ENCODE measurements at places on chromosomes 16 and 17. TPM values are rescaled to one million over a fixed set of nuclear protein-coding genes. Genes with fewer than 3 reads are reported as not detected.

Gene TLCD2
- total RNA-seq, result 2.5 TPM

Gene SPNS2
- not detected for total RNA-seq

Gene CDH8
- total RNA-seq, result 0.42 TPM

Gene CCL16
- total RNA-seq, result not detected

Gene KRT33B
- total RNA-seq, result not detected

Gene C16orf74
- total RNA-seq, result 62.6 TPM

- DNase-seq, result peak; percentile 4
Measured at GRCh38 chr16:72247821-72248253, 75.9 kb upstream of the PMFBP1 start.

DNA sequence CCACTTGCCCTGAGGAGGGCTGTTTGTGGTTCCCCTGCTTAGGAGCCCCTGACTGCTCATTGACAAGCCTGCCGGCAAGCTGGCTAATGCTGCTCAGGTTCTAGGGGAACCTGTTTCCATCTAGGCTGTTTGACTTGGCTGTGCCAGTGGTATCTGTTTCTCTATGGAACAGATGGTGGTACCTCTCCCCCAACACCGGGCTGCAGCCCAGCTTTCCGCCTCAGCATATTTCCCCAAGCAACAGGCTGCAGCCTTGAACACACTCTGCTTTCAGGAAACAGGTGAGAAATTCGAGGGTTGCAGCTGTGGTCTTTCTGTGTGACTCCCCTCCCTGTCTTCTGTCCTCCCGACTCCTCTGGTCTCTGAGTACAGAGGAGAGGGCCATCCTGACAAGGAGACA is 132.3 kb downstream of the TMEM132E start:
- DNase-seq, result no peak

DNA sequence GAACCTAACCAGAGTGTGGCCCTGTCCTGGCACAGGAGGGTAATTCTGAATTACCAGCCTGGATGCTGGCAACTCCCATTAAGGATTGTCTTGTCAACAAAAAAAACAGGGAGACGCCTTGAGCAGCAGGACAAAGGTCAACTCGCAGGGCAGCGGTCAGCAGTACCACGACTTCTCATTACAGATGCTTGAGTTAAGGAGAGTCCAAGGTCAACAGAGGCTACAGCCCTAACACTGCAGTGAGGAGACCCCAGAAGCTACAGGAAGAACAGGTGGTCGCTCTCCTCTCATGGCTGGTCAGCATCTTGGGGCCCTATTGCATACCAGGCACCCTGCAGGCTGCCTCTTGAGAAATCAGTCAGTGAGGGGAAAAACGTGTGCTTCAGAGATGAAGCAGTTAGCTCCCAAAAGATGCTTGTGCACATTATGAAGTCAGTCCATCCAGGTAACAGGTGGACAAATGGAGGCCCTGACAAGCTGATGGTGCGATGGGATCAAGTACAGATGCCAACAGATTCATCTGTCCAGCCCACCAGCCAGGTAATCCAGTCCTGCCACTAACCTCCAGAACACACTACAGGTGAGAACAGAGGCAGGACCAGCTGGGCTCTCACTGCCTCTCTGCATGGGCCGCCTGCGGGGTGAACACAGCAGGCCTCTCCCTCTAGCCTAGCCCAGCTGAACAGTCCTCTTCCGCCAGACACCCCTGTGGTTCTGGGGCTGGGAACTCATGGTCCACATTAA is 4.2 kb downstream of the CSNK1D start:
- DNase-seq, result no peak

DNA sequence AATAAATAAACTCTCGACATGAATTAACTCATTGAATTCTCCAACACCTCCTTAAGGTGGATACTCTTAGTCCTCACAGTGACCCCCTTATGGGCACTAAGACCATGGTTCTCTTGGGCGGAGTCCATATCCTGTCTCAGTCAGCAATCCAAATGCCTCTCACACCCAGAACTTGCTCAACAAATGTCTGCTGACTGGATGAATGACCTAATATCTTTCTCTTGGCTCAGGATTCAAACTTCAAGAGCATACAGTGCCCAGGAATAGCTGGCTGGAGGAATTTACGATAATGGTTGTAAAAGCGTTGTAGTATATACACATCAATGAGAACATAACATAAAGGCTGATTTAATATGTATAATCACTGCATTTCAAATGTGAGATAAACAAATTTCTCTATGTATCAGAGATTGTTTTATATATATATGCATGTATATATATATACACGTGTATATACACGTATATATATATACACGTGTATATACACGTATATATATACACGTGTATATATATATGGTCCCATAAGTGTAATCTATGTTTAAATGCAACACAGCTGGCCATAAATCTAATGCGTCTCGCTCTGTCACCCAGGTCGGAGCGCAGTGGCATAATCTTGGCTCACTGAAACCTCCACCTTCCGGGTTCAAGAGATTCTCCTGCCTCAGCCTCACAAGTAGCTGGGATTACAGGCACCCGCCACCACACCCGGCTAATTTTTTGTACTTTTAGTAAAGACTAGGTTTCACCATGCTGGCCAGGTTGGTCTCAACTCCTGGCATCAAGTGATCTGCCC is 6.5 kb upstream of the UBB start:
- peak; percentile 87 for DNase-seq

- peak; percentile 94 for DNase-seq
Measured at GRCh38 chr16:74743668-74744299, 30.8 kb downstream of the FA2H start.

- DNase-seq, result peak; percentile 47
Measured at GRCh38 chr17:59840329-59841090, 52.2 kb downstream of the TUBD1 start.

GRCh38 chr17:74870512-74870911 is 2.3 kb downstream of the FDXR start:
- peak; percentile 46 for DNase-seq

- no peak for DNase-seq
Measured at GRCh38 chr17:78371056-78371455, 7.4 kb upstream of the PGS1 start.

DNA sequence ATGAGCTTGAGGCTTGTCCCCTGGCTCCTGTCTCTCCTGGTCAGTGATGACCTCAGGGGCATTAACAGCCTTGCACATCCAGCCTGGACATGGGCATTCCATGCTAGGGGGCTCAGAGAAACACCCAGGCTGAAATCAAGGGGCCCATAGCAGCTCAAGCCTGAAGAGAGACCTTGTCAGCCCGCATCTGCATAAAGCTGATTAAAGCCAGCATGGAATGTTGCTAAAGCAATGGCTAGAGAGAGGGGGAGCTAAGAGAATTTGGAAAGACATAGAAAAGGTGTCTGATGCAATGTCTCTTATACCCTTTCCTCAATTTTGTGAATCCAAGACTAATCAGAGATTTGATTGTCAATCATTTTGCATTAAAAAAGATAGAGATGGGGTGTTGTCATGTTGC is 51.4 kb upstream of the WSCD1 start:
- no peak for DNase-seq

- DNase-seq, result peak; percentile 82
Measured at GRCh38 chr17:19647697-19648474, 665 bp upstream of the ALDH3A2 start.

- DNase-seq, result no peak
Measured at GRCh38 chr16:28556914-28557320, 3.2 kb downstream of the SGF29 start.

DNA sequence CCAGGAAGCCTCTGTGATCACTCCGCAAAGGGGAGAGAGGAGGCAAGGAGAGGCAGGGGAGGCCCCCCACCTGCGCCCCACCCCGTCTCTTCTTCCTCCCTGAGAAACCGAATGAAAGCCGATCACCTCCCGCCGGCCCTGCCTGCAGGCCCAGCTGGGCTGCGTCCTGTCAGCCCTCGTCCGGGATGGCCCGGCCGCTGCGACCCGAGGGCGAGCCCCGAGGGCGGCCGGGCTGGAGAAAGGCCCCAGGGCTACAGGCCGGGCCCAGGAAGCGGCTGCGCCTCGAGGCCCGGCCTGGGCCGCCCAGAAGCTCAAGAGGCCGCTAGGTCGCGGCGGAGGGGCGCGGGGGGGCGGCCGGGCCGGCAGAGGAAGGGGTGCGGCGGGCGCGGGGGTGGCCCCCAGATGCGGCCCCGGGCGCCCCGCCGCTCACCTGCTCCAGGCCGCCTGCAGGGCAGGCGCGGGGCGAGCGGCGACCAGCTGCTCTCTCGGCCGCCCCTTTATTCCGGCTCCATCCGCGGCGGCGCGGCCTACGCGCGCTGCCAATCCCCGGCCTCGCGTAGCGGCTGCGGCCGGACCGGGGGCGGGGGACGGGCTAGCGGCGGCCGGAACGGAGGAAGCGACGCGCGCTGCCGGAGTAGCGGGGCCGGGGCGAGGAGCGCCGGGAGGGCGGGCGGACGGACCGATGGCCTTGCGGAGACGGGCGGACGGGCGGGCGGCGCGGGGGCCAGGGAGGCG is at the start of gene ZNF319:
Gene ZNF319, minus strand, starts transcription at position 702 of the 735 bp plus-strand sequence. CDS start 2,407 bp downstream, outside the sequence.
- no peak for DNase-seq

DNA sequence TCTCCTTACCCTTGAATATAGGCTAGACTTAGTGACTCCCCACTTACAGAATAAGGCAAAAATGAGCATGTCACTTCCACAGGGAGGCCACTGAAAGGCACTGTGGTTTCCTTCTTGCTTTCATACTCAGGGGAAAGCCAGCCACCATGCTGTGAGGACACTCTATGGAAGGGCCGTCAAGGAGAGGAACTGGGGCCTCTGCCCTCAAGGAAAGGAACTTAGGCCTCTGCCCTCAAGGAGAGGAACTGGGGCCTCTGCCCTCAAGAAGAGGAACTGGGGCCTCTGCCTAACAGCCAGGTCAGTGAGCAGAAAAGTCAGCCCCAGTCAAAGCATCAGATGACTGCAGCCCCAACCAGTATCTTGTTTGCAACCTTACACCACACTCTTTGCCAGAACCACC is 30.1 kb downstream of the VPS35 start:
- DNase-seq, result no peak

- peak; percentile 83 for DNase-seq
Measured at GRCh38 chr17:7262935-7263800, 890 bp upstream of the CLDN7 start.

DNA sequence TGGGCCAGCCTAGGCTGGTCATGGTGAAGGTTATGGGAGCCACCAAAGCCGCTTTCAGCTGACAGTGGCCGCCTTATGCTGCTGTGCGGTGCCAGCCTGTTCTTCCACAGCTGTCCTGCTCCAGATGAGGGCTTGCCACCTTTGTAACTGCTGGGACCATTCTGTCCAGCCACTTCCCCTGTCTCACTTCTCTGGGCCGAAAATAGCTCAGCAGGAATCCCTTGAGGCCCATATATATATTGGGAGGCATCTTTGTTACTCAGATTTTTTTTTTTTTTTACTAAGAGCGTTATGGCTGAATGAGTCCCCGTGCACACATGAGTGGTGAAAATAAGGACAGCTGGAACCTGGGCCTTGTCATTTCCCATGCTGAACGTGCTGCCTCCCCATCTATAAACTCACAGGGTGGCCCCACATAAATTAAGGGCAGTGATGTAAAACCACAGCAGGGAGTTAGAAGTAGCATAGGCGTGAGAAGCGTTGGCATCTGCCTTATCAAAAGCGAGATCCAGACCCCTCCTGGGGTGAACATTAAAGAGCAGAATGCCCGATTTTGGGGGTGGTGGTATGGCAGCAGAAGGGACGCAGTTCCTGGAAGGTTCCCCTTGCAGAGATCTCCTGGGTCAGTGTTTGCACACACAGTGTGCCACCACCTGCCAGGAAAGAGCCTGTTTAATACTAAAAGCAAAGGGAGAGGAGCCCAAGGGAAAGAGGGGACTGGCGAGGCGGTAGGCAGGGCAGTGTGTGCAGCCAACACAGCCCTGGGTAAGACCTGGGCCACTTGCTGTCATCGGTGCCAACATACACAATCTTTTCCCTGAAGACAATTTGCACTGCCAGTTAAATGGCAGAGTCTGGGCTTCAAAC is 57.8 kb downstream of the USP43 start:
- no peak for DNase-seq

DNA sequence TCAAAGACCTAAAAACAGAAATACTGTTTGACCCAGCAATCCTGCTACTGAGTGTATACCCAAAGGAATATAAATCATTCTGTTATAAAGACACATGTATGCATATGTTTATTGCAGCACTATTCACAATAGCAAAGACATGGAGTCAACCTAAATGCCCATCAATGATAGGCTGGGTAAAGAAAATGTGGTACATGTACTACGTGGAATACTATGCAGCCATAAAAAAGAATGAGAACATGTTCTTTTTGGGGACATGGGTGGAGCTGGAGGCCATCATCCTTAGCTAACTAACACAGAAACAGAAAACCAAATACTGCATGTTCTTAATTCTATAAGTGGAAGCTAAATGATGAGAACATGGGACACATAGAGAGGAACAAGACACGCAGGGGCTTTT is 155.2 kb upstream of the KCNJ16 start:
- DNase-seq, result no peak

DNA sequence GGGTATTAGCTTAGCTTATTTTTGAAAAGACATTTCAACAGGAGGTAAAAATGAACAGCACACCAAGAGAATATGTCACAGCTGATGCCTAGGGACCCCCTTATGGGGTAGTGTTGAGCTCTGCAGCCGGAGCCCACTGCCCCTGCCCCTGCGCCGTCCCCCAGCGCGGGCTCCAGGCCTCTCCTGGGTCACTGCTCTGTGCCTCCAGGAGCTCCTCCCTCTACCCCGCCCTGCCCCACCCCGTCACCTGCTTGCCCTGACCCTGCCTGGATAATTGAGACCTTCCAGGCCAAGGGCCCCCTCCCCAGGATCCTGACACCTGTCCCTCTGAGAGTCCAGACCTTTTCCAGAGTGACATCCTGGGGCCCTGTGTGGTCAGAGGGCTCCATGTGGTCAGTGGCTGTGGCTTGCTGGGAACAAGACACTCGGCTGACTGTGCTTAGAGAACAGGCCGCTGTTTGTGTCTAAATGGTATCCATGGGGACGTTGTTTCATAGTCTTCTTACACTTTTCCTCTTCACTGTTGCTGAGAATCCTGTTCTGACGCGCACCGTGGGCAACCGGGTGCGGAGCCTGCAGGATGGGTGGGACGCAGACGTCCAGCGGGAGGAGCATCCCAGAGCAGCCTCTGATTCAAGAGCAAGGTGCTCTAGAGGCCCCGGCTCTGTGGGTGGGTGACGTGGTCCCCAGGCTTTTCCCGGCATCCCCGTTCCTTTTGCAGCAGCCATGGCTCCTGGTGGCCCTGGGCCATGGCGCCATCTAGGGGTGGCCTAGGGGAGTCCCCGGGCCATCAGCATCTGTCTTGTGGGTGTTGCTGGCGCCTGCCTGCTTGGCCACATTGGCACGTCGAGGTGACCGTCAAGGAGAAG is 20.0 kb upstream of the WFIKKN1 start:
- DNase-seq, result peak; percentile 72
